ENCODE measurements at places on chromosomes 1 and 21.
A peak's percentile ranks its signal among the peaks of the same experiment; 100 is the strongest.

DNA sequence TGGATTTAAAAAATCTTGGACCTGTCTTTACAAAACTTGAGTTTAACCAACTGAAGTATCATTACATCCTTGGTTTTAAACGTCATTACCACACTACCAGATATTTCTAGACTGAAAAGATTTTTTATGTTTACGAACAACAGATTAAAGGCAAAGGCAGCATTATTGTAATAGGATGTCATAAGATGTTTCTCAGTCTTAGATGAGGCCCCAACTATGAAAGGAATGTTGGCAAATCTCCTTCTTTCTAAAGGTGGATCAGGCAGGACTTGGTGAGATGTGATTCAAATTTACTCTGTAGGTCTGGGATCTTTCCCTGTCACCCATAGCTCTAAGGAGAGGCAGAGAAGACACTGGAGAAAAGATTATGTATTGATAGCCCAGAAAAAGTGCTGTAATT is 417.9 kb downstream of the PTBP2 start:
- DNase-seq: no peak

GRCh38 chr1:204455063-204455830 is 39.4 kb downstream of the PIK3C2B start:
- no peak for DNase-seq

GRCh38 chr21:33901412-33902288 is 14.0 kb downstream of the ATP5PO start:
- DNase-seq: no peak

- DNase-seq: no peak
Measured at GRCh38 chr1:92817986-92818764, 13.7 kb upstream of the RPL5 start.

DNA sequence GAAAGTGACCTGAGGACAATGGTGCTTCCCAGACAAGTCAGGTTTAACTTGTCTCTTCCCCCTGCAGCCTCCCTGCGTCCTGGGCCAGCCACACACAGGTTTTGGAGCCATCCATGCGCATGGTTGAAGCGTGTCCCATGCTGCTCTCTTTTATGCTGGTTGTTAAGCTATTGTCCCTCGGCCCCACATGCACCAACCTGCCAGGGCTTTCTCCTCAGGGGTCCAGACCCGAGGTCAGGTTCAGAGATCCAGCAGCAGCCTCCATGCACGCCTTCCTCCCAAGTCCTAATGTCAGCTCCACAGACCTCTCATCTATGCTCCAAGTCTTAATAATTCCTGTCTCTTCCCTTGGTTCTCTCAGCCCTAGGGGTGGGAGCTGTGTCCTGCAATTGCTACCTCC is 1.6 kb downstream of the ABCA4 start:
- DNase-seq: no peak

DNA sequence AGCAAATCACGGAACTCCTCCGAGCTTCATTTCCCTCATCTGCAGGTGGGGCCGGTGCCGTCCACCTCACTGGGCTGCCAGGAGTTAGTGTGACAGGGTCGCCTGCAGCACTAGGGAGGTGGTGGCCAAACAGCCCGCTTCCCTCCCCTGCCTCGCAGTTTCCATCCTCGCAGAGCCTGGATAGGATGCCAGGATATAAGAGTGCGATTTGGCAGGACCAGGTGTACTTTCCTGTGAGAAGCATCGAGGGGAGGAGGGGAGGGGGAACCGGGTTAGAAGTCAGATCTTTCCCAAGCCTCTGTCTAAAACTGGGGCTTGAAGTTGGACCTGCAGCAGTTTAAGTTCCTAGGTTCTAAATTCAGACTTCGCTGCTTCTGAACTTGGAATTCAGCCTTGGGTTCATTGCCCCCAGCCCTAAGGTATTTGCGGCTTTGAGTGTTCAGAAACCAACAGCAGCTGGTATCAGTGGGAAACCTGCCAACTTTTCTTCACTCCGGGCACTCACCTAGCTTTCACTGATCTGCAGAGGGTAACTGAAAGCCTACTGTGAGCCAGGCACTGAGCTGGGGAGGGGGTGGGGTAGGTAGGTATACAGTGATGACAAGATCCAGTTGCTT is 1.7 kb upstream of the JUN start:
- peak; percentile 37 for DNase-seq

GRCh38 chr1:117810553-117810952 is 118.9 kb downstream of the GDAP2 start:
- no peak for DNase-seq

Data from effector CD8-positive, alpha-beta T cell (primary cell).